DND-41 (cell line): ENCODE measurements at places on chromosomes 6 and 20.

- DNase-seq = no peak
These were observed 75.0 kb upstream of the EZR start for GRCh38 chr6:158894193-158894592.

DNA sequence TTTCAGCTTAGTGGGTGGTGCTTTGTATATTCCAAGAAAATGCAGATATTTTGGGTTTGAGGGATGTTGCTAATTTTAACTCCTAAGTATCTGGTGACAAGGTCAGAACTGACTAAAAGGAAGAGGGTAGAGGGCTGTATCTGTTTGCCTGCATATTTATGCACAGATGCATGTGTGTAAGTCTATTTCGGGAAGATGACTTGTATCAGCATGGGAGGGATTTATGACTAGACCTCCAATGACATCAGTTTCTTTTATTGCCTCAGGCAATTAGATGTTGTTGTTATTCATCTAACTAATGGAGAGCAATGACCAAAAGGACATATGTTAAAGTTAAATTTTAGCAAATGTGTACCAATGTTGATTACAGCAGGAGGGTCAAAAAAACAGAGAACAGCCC lies 734.3 kb downstream of the QKI start:
- DNase-seq = no peak

- no peak for DNase-seq
These were observed 119.2 kb upstream of the SASH1 start for GRCh38 chr6:148223424-148223842.

- DNase-seq = peak; percentile 35
These were observed 79.3 kb upstream of the NAA20 start for GRCh38 chr20:19937651-19938420.

DNA sequence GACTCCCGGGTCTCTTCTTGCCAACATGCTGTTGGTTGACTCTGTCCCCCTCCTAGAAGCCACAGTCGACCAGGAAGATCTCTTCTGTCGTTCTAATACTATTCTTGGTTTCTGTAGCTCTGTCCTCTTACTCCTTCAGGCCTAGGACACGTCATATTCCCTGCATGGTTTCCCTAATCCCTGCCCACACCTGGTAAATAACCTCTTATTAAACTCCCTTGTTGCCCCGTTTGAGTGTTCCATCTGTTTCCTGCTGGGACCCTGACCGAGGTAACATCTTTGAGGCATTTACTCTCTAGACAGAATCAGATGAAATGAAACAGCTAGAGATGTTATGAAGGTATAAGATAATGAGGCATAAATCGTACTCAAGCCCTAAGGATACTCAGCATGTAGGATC lies 68.1 kb downstream of the PLCB4 start:
- DNase-seq = no peak

DNA sequence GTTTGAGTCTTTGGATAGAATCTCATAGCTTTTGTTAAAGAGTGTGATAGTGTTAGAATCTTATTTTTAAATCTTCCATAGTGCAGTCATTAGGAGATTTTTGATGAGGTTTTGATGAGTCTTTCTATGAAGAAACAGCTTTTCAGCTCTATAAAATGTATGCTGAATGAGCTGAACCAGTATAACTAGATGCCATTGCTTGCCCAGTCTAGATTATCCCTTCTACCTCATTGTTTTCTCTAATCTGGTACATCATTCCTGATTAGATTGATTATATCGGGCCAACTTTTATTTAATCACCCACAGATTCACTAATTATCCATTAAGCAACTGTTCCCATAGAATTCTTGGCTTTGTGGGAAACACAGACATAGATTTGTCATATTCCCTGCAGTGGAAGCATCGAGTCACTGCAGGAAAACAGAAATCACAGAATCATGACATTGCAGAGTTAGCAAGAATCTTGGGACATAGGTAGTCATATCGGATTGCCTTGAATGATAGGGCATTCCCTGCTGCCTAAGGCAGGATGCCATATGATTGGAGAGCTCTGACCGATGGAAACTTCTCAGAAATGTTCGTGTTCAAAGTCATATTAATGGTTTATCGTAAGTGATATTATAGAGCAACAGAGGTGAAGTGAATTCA lies 882.7 kb upstream of the FLRT3 start:
- DNase-seq = no peak

GRCh38 chr6:143744551-143745165 lies 66.9 kb downstream of the PHACTR2 start:
- DNase-seq = no peak

DNA sequence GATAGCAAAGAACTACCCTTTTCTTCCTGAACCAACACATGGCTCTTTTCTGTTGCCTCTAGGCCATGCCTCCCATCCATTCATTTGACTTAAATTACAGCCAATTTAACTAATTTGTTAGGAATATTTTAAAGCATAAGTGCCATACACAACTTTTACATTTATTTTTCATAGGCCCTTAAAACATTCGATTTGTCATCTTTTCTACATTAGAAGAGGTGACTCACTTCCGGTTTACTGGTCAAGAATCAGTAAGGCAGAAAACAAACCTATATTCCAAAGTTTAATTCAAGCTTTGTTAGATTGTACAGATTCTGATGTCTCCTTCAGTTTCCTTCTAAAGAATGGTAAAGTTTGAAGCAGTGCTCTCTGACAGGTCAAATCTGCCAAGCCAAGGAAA lies 344.3 kb downstream of the SAMD5 start:
- no peak for DNase-seq

- DNase-seq = no peak
These were observed 33.5 kb downstream of the DYNLT1 start for GRCh38 chr6:158611039-158611438.

DNA sequence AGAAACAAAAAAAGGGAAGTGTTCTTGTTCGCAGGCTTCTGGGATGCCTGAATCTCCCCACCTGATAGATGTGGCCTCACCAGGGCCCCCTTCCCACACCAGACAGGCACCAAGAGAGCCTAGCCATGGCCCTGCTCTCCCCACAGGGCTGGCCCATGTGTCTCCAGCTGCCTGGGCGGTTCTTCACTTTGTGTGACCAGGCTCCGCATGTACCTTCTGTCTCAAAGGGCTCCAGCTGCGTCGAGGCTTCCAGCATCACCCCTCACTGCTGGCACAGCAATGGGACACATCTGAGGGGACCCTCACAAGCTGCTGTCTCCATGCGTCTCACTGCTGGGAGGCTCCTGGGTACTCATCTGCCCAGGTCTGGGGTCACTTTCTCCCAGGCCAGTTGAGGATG lies 362.9 kb downstream of the ZFAND3 start:
- no peak for DNase-seq

- no peak for DNase-seq
These were observed 27.6 kb upstream of the ADRM1 start for GRCh38 chr20:62275219-62275618.

- DNase-seq = no peak
These were observed 739.4 kb upstream of the FLRT3 start for GRCh38 chr20:15076785-15077184.
